ENCODE measurements at places on chromosomes 16 and 17.

GRCh38 chr17:70104791-70105523, 29.9 kb downstream of the KCNJ16 start:
- no peak for DNase-seq

GRCh38 chr16:90046971-90047713, 27.9 kb upstream of the DBNDD1 start:
- no peak for DNase-seq

DNA sequence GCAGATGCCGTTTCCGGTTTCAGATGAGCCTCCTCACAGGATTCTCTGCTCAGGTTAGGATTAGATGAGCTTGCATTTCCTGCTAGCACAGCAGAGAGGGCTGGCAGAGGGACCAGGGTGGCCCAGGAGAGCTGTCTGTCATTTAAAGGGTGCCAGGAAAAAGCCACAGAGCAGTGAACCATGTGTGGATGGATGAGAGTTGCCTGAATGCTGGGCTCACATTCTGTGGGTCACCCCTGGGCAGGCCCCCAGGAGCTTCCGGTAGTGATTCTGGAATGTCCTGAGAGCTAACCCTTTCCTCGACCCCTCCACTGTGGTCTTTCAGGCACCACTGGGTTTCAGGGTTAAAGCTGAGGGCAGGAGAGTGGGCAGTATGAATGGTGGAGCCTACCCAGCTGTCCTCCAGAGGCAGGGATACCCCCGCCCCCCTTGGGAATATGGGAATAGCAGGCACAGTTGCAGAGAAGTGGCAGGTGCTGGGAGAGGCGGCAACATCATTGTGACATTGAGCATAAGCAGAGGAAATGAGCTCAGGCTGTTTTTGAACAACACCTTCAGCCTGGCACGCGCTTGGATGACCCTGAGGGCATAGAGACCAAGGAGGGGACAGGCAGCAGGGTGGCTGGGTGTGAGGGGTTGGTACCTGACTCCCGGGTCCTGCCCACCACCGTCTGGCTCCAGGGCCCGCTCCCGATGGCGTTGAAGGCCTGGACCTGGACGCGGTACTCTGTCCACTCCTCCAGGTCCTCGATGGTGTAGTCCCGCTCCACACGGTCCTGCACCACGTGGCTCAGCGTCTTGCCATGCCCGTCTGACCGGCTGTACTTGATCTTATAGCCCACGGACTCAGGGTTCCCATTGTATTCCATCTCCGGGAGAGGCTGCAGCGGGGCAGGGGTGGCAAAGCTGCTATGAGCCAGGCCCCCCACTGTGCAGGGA, 83.0 kb upstream of the CDC42EP4 start:
- no peak for DNase-seq

DNA sequence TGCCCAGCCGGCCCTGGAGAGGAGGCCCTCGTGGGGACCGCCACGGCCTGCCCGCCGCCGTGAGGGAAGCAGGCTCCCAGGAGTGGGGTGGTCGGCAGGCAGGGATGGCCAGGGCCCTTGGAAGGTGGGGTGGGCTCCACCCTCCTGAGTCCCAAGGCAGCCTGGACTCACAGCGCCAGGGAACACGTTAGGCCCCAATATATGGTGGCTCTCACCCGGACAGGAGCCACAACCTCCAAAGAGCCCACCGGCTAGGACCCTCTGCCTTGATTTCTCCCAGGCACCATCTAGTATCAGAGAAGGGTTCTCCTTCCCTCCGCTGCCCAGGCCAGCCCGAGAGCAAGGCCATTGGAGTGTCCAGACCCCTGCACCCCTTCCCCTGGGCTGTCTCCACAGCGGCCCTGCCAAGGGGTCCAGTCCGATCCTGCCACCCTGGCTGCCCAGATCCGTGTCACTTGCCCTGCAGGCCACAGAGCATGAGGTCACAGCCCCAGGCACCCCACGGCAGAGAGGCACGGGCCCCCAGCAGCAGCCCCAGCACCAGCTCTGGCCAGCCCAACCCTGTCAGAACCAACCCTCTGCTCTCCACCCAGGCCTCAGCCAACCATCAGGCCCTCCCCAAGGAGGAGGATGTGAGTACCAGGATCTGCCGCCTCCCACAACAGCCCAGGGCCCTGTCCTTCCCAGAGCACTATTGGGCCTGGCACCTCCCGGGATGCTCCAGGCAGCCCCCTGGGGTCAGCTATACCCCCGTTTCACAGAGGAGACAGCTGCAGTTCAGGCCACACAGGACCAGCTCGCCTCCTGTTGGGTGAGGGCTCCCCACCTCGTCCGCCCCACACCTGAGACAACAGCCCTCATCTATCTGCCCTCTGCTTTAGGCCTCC, 1.1 kb upstream of the AXIN1 start:
- DNase-seq, result no peak

DNA sequence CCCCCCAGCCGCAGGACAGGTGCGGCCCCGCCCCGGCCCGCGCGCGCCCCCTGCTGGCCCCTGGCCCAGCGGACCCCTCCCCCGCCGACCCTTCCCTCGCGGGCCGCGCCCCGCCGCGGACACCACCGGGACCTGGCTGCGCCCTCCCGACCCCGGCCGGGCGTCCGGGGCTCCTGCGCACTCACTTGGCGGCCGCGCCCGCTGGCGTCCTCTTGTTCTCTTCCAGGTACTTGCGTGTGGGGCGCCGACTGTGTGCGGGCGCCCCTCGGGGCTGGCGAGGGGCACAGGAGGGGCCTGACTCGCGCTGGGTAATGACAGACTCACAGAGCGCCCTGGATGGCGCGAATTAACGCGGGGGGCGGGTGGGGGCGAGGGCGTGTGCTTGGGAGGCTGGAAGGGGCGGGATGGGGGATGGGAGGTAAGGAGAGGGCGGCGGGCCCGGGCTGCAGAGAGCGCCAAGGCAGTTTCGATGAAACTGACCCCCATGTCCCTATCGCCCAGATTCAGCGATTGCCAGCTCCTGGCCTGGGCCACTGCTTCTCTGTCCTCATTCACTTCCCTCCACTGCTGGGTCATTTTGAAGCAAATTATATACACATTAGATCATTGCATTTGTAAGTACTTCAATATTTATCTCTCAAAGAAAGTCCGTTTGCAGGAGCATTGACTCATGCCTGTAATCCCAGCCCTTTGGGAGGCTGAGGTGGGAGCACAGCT, 445 bp upstream of the DBNDD1 start:
- peak; percentile 67 for DNase-seq

DNA sequence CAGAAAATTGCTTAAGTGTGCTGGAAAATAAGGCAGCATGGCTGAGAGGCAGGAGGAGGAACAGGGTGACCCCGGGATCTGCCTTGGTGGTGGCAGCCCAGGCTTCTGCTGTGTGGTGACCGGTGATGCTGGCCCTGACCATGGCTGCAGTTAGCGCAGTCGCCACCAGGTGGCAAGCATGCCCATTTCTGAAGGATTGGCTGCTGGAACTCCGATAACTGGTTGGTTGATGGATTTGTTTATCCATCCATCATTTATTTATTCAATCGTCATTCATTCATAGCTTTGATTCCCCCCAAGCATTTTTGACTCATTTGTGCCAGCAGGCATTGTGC, 29.1 kb upstream of the ITGA3 start:
- DNase-seq, result peak; percentile 86

DNA sequence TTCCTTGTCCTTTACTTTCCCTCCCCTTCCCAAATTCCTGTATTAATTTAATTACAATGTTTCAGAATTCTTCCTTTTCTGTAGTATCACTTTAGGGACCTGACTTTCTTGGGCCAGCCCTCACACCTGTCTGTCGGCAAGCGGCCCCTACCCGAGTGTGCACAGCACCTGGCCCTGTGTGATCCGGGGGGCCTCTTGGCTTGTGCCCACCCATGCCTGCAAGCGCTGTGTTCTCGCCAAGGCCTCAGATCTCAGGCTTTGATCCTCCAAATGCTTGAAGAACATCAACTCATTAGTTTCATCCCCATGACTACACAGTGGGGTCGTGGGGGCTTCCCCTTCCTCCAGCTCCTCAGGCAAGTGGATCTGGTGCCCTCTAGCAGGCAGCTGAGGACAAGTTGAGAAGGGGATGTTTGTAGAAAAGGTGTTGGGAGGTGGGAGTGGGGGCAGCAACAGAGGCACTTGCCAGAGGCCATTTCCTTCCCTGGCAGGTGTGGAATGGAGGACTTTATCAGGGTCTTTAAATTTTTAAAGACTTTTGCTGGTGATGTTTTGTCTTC, 15.7 kb upstream of the CDH3 start:
- no peak for DNase-seq

DNA sequence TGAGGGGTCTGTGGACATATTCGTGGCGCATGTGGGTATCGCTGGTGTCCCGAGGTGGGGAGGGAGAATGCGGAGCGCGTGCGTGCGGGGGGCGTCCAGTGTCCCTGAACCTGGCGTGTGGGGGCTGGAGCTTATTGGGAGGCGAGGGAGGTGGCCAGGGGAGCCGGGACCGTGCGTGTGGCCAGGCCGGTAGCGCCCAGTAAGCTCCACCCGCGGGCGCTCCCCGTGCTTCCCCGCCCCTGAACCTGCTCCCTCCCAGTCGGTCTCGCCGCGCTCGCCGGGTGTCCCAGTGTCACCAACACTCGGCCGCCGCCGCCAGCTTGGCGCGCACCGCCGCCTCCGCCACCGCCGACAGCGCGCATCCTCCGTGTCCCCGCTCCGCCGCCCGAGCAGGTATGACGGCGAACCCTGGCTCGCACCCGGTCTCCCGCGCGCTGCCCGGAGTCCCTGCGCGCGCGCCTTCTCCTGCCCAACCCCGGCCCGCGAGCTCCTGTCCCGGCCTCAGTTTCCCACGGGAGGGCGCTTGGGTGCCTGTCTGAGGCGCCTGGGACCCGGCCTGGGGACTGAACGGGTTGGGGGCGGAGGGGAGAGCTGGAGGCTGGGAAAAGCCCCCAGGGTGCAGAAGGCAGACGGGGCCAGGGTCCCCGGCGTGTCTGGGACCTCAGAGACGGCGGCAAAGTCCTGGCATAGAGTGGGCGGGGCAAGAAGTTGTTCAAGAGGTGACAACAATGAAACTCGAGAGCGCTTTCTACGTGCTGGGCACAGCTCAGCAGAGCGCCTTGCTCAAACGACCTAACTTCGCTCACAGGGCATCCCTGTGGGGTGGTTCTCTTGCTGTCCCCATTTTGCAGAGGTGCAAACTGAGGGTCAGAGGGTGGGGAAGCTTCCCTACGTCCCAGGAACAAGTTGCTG, at the start of gene SCNN1B:
SCNN1B (plus strand) TSS at position 258 of the 912 bp plus-strand sequence. CDS start 46,298 bp downstream, outside the sequence.
- no peak for DNase-seq

- no peak for DNase-seq
These were observed 65.7 kb upstream of the AXIN2 start for GRCh38 chr17:65627108-65627507.

DNA sequence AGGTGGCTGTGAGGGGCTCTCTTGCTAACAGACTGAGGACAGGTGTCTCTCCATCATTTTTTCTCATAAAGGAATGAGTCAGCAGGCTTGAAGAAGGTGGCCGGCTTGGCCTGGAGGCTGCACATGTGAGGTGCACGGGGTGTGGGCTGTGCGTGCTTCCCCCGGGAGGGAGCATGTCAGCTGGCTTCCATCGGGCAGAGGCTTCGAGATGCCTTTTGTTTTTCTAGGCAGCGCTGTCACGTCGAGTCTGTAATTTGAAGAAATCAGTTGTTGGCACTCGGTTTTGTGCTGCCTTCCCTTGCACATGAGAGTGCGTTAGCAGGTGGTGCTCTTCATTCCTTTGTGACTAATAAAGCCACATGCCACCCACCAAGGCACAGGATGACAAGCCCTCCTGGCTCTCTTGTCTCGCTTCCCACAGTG, 89.7 kb downstream of the NPIPB11 start:
- DNase-seq, result no peak

DNA sequence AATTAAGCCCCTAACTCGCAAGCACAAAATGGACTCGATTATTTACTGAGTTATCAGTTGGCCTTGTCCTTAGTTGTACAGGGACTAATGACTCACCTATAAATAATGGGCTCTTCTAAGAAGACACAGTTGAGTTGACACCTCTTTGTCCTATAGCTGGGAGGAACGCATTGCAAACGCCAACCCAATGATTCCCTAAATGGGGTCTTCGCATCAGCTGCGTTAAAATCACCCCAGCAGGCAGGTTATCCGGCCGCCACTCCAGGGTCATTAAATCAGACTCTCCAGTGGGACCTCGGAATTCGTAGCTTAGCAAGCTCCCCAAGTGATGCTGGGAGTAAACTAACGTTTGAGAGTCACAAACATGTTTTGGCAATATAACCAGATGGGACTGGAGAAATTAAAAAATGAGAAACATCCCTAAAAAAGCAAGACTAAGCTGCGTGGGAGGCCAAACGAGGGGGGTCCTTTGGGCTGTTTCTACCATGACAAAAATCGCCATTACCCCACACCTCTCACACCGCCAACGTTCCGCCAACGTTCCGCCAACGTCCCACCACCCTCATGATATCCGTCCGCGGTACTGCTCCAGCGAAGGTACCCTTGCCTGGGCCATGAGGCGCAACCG, 932 bp upstream of the NFE2L1 start:
- peak; percentile 71 for DNase-seq

- DNase-seq, result no peak
These were observed 27.0 kb downstream of the MRTFB start for GRCh38 chr16:14098081-14098480.

- DNase-seq, result no peak
These were observed 14.8 kb downstream of the UTS2R start for GRCh38 chr17:82386255-82386831.

- no peak for DNase-seq
These were observed 1.0 kb upstream of the MGRN1 start for GRCh38 chr16:4623593-4623992.

DNA sequence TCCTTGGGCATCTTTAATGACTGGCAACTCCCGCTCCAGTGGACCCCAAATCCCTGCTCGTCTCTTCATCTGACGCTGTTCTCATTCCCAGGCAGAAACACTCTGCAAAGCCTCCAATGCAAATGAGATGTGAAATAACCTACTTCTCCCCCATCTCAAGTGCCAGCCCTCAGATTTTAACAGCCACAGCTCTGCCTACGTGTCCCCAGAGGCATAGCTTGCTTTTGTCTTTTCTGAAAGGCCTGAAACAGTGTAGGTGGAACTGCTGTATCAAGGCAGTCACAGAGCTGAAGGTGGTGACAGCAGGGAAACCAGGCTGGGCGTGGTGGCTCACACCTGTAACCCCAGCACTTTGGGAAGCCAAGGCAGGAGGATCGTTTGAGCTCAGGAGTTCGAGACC, 14.7 kb downstream of the RPH3AL start:
- no peak for DNase-seq

GRCh38 chr16:57585051-57585687, 42.7 kb downstream of the ADGRG5 start:
- no peak for DNase-seq

- peak; percentile 25 for DNase-seq
These were observed 1.3 kb downstream of the ARRB2 start for GRCh38 chr17:4711661-4712181.

DNA sequence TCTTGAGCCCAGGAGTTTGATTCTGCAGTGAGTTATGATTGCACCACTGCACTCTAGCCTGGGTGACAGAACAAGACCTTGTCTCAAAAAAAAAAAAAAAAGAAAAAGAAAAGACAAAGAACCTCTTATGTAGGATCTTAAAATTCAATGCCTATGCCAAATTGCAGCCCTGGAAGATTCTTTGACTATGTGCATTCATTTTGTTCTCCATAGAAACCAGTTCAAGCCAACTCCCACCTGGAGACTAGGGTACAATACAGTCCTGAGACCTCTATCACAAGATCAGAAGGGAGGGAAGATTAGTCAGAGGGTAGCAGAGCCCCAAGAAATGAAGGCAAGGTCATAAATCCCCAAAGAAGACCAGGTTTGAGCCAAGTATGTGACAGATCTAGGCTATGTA, 90.6 kb upstream of the HAS3 start:
- DNase-seq, result no peak

GRCh38 chr17:45940293-45940692, 45.9 kb downstream of the MAPT start:
- no peak for DNase-seq
